ENCODE measurements at places on chromosomes 7 and 10. TPM values are rescaled to one million over a fixed set of nuclear protein-coding genes. Genes with fewer than 3 reads are reported as not detected.
A peak's percentile ranks its signal among the peaks of the same experiment; 100 is the strongest.

DNA sequence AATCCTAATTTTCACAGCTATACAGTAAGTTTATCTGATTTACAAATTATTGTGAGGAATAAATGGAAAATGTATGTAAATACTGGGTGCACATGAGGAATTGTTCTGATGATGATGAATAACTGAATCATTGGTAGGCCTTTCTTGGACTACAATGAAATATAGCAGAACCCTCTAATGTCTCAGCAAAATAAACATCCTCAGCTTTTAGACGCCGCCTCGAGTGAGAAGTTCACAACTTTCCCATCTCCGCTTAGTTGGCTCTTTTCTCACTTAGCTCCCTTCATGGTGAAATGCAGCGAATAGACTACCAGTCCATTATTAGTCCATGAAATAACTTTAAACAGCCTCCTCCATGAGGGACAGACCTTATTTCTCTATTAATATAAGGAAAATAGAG lies 182.3 kb downstream of the BICC1 start:
- DNase-seq, result no peak

DNA sequence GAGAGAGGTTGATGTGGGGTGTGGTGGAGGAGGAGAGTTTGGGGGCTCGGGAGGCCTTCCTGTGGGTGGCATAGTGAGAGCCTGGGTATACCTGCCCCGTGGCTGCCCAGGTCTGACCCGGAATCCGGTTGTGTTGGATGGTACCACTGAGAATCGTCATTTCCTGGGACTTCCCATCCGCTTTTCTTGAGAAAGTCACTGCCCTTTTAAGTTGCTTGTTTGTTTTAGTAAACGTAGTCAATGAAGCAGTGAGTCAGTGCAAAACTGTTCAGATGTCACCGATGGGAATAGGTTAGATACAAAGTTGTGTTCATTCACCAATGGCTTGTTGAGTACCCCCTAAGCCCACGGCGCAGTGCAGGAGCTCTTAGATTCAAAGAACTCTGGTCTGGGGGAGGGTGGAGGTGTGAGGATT lies 285.8 kb downstream of the CAMK1D start:
- peak; percentile 70 for DNase-seq

GRCh38 chr7:142880876-142881505 lies 4.6 kb downstream of the TRPV6 start:
- DNase-seq, result peak; percentile 67

- DNase-seq, result no peak
These were observed 9.9 kb upstream of the HOXA2 start for GRCh38 chr7:27112361-27112760.

DNA sequence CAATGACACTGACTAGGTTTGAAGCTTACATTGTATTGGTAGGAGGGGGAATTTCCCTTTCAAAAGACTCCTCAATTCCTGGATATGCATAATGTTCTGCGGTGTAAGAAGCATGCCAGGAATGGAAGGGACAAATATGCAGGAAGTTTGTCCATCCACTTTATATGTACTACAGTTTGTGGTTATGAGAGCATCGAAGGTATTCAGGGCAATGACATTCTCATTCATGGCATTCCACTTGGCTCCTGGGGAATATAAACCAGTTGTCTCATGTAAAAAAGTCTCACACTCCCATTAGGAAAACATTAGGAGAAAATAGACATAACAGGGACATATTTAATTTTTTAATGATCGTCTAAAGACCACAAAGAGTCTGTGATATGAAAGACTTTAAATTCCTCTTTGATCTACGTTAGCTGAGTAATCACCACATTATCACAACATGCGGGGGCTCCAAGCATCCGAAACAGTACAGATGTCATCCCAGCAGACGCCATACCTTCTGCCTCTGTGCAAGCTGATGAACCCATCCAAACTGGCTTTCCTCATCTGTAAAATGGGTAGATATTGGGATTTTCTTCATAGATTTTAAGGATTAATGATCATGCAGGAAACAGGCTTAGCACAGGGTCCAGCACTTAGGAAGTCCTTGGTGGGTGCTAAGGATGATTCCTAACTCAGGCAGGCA lies 675.3 kb downstream of the INHBA start:
- DNase-seq, result no peak

DNA sequence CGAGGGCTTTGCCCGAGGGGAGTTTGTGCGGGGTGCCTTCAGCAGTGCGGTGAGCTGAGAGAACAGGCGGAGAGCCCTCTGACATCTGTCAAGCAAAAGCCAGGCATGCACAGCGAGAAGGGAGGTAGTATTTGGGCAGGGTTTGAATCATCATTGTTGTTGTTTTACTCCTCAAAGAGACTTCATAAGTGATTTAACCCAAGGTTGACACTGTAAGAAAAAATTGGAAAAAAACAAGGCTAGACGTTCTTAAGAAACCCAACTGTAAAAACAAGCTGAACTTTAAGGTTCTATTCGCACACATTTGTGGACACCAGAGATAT lies 1.3 kb downstream of the ADAM22 start:
- DNase-seq, result peak; percentile 9

GRCh38 chr10:104925232-104925851 lies 284.3 kb downstream of the SORCS3 start:
- DNase-seq, result peak; percentile 58

- DNase-seq, result no peak
These were observed 58.1 kb downstream of the MDFIC start for GRCh38 chr7:114979803-114980507.

DNA sequence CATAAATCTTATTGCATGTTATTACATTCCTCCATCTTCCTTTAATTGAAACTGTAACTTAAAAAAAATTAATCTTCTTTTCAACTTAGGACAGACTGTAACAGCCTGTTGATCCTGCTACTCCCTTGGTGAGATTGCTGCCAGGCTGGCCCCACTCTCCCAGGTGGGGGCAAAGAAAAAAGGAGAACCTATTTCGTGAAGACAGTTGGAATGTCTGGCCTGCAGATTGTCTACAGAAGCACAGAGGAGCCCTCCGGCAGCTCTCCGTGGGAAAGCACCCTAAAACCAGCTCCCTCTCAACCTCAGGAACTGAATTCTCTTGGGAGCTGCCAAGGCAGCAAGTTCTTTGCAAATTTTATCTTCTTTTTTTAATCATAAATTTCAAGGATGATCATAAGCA lies 32.8 kb downstream of the GRB10 start:
- DNase-seq, result no peak

C7orf33 gene
- total RNA-seq, result not detected

GRCh38 chr10:63976538-63976937 lies 455.3 kb downstream of the REEP3 start:
- peak; percentile 70 for DNase-seq

DRGX gene
- not detected for total RNA-seq

DNA sequence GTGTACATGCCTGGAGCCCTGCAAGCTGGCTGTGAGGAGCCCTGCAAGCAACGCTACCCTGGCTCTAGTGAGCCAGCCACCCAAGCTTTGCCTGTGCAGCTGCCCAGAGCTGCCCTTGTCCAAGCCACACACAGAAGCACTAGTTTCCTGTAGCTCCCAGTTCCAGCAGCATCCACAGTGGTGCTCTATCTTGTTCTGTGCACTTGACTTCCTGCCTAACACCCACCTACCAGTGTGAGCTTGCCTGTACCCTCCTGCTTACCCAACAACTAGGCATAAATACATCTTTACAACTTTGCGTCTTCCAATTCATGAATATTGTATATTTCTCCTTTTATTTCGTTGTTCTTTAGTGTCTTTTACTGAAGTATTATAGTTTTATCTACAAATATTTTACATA lies 32.2 kb upstream of the ZNF518A start:
- no peak for DNase-seq

HKDC1 gene
- total RNA-seq, result 0.30 TPM

ACBD5 gene
- total RNA-seq, result 10.6 TPM

SLIT1 gene
- total RNA-seq, result 1.4 TPM

DNA sequence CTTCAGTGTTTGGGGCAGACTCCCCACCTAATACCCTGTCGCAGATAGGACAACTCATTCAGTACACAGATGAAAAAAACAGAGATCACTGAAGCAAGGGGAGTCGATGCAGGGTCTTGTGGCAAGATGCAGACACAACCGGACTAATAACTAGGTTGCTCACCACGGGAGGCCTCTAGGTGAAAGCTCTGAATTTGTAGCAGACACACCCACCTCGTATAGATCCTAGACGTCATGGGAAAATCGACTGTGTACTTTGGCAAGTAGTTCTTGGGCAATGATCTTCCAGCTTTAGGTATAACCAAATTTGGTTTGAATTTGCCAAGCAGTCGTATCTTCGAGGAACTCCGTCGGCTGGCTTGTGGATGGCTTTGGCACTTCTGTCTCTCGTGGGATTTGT lies 88.1 kb downstream of the TCF7L2 start:
- no peak for DNase-seq

DNA sequence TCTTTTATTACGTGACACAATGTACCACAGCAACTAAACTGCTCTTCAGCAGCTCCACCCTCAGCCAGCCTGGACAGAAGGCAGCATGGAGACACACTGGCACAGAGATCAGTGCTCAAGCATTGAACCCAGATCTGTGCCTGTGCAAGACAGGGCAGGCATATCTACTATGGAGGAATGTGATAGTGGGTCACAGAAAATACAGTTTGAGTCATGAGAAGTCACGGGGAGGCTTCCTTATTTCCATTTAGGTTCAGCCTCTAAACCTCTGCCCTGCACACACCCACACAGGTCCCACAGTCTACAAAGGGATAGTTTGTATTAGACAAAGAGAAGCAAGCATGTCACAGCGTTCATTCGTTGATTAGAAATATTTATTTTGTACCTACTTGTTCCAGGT lies 187.4 kb upstream of the AGR3 start:
- no peak for DNase-seq

- DNase-seq, result peak; percentile 34
These were observed 882 bp upstream of the CHCHD1 start for GRCh38 chr10:73780966-73781365.

DNA sequence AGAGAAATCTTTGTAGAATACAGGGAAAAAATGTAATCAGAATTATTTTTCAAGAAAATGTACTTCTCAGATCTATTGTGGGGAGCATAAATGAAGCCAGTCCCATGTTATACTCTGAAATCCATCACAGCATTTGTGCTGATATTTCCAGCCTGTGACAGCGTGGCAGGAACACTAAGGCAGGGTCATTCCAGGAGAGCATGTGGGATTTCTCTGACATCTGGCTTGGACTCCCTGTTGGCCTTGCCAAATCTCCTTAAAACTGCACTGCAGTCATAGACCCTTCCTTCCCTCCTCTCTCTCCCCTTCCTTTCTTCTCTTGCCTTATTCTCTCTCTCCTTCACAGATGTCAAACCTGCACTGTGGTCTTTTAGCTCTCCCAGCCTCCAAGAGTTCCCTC lies 6.5 kb upstream of the TSPAN13 start:
- DNase-seq, result no peak

MCU gene
- 15.1 TPM for total RNA-seq

AGR2 gene
- not detected for total RNA-seq

DNA sequence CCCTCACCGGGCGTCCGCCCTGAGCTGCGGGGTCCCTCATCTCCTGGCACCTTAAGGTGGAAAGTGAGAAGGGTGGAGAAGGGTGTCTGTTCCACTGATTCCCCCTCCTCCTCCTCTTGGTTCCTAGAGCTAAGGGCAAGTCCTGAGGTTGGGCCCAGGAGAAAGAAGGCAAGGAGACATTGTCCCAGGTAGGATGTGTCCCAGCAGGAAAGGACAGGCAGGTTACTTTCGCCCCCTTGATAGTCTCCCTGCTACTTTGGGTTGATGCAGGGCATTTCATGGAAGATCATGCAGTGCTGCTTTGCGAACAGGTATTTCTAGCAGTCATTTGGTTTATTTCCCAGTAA lies 582 bp downstream of the STEAP2 start:
- no peak for DNase-seq

GRCh38 chr10:42941790-42942189 lies 135.1 kb upstream of the RET start:
- DNase-seq, result no peak

AS3MT gene
- total RNA-seq, result 1.1 TPM

DNA sequence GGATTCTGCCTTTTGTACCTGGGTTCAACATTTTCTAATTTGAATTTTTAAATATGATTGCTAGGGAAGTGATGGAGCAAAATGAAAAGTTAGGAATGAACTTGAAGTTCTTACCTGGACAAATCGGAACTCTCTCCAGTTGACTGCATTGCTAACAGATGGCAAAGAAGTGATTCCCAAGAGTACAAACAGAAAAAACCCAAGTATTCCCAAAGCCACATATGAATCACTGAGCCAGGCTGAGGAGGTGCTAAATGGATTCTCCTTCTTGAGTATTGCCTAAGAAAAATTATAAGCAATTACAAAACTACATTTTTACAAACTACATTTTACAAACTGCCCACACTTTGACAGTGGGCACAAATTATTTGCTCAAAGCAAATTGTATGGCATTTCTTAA lies 25.9 kb downstream of the STEAP4 start:
- DNase-seq, result no peak

ABCA13 gene
- total RNA-seq, result not detected

- DNase-seq, result no peak
These were observed 79.8 kb downstream of the CHN2 start for GRCh38 chr7:29274146-29275017.

C10orf105 gene
- 0.34 TPM for total RNA-seq

- no peak for DNase-seq
These were observed 101.9 kb upstream of the HABP2 start for GRCh38 chr10:113450906-113451305.

DNA sequence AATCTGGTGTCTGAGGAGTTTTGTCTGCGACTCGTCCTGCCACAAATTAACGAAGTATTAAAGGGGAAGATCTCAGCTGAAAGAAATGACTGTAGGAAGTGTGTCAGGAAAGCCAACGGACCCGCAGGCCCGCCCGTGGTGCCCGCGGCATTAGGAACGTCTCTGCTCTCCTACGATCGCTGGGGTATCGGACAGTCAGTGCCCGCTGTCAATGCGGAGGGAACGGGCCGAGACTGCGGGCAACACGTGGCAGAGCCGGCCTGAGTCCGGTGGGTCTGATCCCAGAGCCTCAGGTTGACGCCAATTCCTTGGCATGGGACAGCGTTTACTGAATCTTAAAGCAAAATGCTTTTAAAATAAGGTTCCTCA lies 128.7 kb downstream of the KBTBD2 start:
- no peak for DNase-seq

LBX1 gene
- total RNA-seq, result not detected

DNA sequence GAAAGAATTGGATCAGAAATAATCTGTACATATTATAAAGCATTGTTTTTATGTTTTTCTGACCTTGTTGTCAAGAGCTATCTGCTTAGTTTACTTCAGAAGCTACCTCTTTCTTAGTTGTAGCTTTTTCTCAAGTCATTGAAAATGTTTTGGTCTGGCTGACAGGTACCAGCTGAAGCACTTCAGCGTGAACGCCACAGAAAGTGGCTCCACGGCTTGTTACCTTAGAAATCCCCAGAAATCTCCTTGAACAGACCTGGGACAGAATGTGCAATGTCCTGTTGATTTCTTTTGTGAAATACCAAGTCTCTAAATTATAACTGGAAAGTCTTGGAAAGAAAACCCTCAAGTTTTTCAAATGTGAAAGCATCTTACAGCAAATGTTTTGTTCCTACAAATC lies 96.8 kb downstream of the ZMYND11 start:
- no peak for DNase-seq

CYP3A4 gene
- total RNA-seq, result not detected

- no peak for DNase-seq
These were observed 404.2 kb downstream of the THSD7A start for GRCh38 chr7:11427686-11428273.

ASIC3 gene
- total RNA-seq, result 6.7 TPM

GJD4 gene
- total RNA-seq, result not detected

- DNase-seq, result no peak
These were observed 237.2 kb upstream of the MTPN start for GRCh38 chr7:136214356-136214755.

GRCh38 chr10:48550071-48550691 lies 54.7 kb downstream of the ARHGAP22 start:
- DNase-seq, result no peak

GRCh38 chr10:129579228-129579627 lies 112.2 kb downstream of the MGMT start:
- DNase-seq, result no peak

Measured in activated CD4-positive, alpha-beta T cell treated with anti-CD3 and anti-CD28 coated beads for 36 hours (primary cell).